Stimulated activated CD4-positive, alpha-beta T cell treated with anti-CD3 and anti-CD28 coated beads, TNF-alpha, amount 100 ng/mL, for 24 hours (primary cell): ENCODE measurements at places on chromosomes 3 and 15.

GRCh38 chr3:12655701-12656100, 8.2 kb downstream of the RAF1 start:
- DNase-seq, result no peak

DNA sequence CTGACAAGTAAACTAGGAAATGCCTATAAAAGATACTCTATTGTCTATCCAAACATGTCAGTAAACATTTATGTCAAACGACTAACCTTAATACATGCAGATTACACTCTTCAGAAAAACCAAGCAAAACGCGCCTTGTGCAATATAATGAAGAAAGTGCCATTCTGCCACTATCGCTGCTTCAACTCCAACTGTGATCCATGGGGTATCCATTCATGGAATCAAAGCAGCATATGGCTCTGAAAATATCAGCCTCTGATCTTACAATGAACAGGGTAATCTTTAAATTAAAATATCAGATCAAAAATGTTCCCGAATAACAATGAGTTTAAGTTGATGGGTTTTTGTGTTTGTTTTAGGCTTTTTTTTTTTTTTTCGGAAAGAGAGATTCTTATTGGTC, 105.5 kb upstream of the SETMAR start:
- no peak for DNase-seq

GRCh38 chr15:25739687-25740121, 123.4 kb downstream of the ATP10A start:
- DNase-seq, result peak; percentile 13

DNA sequence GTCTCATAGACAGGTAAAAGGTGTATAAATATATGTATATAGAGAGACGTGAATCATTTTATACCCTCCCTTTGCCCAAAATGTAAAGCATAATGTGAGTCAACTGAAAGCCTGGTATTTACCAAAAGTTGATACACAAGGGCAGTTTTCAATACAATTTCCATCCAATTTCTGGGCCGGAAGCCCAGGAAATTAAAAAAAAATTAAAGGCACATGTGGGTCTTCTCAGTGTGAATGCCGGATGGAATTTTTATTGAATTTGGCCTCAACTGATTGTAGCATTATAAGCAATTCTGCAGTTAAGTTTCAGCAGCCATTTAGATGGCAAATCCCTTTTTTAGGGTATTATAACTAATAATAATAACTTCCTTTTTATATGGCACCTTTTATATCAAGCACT, 3.3 kb upstream of the CNTN3 start:
- no peak for DNase-seq

GRCh38 chr3:169809230-169809795, 3.4 kb upstream of the LRRIQ4 start:
- DNase-seq, result no peak

- no peak for DNase-seq
Observed at GRCh38 chr3:64681015-64681414, 6.8 kb downstream of the ADAMTS9 start.

DNA sequence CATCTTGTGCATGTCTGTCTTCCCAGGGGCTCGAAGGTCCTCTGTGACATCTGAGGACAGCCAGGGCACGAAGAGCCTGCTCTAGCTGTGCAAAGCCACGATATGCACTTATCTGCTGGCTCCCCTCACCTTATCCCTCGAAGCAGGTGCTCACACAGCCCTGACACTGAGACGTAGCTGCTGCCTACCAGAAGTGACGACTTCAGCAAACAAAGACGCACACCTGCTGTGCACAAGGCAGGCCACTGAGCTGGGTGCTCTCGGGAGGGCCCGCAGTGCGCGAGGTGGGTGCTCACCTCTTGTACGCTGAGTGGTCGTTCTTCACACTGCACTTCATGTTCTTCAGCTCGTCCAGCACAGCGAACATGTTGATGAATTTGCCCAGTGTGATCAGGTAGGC, 37.3 kb downstream of the CYFIP1 start:
- DNase-seq, result no peak

- DNase-seq, result no peak
Observed at GRCh38 chr15:39211108-39211979, 369.5 kb upstream of the THBS1 start.

DNA sequence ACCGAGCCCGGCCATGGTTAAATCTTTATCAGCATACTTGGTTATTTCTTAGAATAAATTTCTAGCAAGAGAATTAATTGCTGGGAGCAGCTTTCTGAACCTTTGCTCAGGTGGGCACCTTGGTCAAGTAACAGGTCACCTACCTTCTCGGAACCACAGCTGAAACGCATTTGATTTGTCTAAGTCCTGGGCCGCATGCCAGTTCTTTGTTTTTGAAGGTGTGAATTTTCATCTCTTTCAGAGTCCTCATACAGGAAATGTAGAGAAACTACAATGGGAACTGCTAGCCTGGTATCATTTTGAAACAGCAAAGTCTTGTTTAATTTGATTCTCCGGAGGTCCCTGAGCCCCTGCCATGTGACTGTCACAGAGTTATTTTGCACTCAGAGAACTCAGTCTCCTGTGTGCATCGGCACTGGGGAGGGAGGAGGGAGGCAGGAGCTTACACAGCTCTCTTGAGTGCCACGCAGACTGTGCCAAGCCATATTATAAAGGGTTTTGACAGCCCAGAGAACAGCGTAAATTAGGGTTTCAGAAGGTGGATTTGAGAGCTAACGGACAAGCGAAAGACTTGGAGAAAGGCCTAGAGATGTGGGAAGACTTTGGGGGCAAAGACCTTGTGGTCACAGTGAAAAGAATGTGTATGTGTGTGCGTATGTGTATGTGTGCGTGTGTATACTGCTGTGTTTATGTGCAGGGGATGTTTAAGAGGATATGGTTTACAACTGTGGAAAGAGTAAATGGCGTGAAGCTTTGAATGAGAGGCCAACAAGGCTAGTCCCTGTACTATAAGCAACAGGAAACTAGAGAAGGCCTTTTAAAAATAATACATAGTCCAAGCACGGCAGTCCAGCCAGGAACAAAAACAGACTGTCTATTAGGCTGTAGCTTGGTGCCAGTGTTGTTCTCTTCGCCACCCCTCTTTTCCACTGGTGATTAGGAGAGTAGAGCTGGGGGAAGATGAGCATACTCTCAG, 61.8 kb upstream of the ATP13A3 start:
- DNase-seq, result no peak

GRCh38 chr3:8657804-8658305, 13.3 kb upstream of the SSUH2 start:
- DNase-seq, result no peak

DNA sequence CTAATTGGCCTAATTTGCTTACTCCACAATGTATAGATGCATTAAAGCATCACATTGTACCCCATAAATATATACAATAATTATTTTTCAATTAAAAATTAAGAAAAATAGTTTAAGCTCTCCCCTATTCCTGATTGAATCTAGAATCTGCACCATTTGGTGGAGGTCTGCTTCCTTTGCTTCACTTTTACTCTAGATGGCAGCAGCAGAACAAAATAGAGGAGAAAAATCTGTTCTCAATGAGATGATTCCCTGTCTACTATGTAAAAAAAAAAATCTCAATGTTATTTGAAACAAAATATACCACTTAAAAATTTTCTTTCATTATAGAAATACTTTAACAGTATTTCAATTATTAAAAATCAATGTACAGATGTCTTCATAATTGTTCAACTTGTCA, 109.6 kb upstream of the FXR1 start:
- no peak for DNase-seq

DNA sequence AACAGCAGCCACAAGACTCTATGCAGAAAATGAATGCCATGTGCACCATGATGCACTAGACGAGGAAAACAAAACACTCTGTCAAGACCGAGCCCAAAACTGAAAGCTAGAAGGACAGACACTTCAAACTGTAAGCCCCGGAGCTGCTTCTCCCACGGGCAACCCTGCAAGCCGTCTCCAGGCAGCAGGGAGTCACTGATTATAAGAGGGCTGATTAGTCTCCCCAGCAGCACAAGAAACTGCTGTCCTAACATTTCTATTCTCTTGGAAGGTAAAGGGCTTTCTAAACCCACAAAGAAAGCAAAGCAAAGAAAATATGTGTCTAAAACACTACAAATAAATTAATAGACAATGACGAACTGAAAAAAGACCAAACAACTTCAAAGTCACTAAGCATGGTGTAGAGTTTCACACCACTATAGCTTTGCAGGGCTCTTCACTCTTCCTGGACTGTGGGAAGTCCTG, 15.5 kb downstream of the TBC1D2B start:
- DNase-seq, result no peak

DNA sequence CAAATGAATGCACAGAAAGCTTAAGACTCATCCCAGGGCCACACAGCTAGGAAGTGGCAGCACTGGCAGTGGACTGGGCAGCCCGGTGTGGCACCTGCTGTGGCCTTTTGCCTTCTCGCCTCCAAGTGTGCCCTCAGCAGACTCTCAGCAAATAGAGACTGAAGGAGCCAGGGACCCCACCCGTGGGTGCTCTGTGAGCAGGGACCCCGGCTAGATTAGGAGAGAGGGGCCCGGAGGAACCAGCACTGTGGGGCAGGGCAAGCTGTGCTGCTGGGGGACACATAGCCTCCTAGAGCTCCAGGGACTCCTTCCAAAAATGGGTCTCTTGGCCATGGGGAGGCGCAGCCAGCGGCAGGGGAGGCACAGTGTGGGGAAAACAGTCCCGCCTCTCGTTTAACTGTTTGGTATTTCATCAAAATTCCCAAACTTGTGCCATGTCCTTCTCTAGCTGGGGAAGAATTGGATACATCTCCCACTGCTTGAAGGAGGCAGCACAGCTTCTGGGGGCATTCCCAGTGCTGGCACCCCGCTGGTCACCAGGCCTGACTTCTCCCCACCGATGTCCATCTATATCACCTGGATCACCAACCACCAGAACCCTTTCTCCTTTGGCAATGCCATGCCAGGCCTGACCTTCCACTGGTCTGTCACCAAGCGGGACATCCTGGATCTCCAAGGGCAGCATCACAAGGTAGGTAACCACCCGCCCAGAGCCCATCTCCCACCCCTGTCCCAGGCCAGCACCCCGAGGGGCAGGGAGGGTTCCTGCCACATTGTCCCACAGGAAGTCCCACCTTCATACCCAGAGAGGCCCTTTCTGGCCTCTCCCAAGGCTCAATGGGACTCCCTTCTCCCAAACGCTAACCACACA, 12.0 kb upstream of the TXNRD3 start:
- DNase-seq, result no peak

DNA sequence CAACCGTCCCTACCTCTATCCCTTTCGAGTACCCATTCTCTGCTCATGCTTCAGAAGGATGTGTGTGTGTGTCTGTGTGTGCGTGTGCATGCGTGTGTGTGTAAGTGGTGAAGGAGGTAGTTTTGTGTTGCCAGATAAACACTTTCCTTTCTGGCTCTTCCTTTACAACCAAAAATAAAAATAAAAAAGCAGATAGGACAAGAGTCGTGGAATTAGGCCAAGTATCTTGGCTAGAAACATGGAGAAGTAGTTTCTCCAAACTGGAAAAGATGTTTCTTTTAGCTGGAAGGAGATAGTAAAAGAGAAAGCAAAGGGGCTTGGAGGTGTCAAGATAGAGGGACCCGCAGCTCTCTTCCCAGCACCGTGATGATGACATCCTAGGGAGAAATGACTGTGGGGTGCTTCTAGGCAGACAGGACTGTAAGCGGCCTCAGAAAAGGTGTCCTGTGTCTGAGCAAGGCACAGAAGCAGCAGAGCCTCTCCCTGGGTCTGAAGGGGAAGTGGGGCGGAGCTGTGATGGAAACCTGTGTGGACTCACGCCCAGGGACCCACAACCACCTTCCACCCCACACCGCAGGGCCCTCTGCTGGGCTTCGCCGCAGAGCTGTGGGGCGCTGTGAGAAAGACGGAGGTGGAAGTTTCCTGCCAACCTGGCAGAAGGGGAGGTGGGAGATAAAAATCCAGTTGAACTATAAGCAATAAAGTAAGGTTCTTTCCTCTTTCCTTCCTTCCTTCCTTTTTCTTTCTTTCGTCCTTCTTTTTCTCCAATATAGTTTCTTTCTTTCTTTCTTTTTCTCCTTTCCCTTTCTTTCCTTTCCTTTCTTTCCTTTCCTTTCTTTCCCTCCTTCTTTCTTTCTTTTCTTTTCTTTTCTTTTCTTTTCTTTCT, 35.3 kb downstream of the MUC20 start:
- no peak for DNase-seq

GRCh38 chr15:71792521-71792920, 17.8 kb upstream of the NR2E3 start:
- no peak for DNase-seq

DNA sequence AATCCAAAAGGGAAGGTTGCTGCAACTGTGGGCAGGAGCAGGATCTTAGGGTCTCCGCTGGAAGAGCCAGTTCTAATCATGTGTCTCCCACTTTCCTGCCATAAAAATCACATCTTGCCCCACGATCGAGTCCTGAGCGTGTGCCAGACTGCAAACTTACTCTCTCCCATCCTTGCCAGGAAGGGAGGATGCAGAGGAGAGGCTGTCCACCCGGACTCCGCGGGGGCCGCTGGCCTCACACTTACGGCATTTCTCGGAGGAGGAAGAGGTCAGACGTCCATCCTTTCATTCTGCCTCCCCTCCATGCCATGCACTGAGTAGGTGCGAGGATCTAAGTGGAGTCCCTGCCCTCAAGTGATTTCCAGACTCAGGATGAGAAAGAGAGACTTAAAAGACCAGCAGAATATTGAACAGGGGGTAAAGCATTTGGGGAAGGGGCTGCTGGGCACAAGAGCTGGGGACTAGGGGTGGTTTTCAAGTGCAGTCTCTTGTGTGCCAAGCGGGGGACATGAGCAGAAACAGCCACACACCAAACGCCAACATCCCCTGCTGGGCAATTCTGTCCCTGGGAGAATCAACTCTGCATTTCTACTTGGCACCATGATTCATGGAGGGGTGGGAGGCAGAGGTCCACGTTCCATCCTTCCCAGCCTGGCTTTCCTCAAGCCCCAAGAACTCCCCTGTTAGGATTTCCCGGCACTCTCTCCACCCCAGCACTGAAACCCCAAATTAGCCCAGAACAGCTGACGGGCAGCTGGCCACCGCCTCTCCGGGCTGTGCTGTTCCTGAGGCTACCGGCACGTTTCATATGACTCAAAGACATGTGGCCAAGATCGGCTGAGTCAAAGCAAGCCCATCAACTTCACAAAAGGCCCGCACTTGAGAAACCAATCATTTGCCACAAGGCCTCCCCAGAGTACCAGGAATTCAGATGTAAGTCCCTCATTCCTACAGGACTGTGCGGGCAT, 11.6 kb downstream of the OXTR start:
- no peak for DNase-seq

- no peak for DNase-seq
Observed at GRCh38 chr3:171847133-171847532, 4.0 kb downstream of the TMEM212 start.

DNA sequence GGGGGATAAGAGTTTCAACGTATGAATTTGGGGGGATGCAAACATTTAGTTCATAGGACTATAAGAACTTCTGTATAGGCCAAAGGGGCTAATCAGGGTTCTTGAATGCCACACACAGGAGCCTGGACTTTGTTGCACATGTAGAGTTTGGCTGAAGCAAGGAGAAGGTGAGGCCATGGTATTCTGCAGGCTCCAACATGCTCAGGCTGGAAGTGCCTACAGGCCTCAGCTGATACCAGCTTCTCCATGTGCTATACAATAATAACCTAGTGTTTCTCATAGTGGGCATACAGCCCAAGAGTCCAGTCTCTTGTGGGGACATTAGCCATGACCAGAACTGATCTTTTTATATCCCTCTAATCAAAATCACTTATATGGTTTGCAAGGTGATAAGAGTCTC, 399.7 kb upstream of the MCTP2 start:
- DNase-seq, result no peak

- DNase-seq, result peak; percentile 46
Observed at GRCh38 chr3:128969993-128970739, 23.7 kb downstream of the CFAP92 start.

GRCh38 chr3:112372396-112372795, 39.4 kb downstream of the CD200 start:
- DNase-seq, result no peak

GRCh38 chr3:29420106-29420505, 139.2 kb downstream of the RBMS3 start:
- no peak for DNase-seq
